Body of pancreas (tissue), 4 donors: ENCODE measurements at places on chromosomes 4 and X.

DNA sequence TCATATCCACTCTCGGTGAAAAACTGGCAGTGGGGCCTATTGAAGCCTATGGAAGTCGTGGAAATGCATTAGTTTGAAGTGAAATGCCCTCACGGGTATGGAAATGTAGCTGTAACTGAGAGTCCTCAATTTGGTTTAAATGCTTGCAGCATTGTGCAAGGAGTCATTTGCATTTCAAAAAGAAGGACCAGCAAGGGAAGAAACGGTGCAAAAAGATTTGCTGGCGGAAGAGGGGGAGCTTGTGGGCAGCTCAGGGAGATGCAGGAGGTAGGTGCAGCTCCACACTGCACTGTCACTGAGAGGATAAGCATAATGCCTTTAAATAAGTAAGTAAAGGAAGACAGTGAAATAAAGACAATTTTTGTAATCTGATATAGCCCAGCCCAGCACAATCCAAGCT lies 400.4 kb upstream of the DIPK2B start:
- no peaks in the 10 kb centered on the region for H3K4me1 ChIP-seq
- no peak for DNase-seq
- H3K27ac ChIP-seq: no peak overlapping the region

DNA sequence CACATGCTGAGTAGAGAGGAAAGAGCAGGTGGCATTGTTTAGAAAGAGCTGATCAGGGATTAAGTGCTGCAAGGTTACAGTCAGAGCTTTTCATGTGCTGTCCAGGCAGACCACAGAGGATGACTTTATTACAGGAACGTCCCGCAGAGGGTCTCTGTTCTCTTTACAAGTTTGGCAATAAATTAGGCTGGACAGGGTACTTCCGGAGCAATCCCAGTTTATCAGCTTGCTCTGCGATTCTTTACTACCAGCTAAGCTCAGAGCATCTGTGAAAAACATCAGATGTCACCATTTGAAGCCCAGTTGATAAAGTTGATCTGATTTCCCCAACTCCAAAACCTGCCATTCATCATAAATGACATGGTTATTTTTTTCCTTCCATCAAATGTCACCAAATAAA lies 633.1 kb downstream of the NLGN4X start:
- no peak overlapping the region for H3K4me3 ChIP-seq
- H3K27me3 ChIP-seq: no peaks in the 10 kb centered on the region
- no peaks in the 10 kb centered on the region for H3K36me3 ChIP-seq
- DNase-seq: no peak
- H3K4me1 ChIP-seq: no peaks in the 10 kb centered on the region

DNA sequence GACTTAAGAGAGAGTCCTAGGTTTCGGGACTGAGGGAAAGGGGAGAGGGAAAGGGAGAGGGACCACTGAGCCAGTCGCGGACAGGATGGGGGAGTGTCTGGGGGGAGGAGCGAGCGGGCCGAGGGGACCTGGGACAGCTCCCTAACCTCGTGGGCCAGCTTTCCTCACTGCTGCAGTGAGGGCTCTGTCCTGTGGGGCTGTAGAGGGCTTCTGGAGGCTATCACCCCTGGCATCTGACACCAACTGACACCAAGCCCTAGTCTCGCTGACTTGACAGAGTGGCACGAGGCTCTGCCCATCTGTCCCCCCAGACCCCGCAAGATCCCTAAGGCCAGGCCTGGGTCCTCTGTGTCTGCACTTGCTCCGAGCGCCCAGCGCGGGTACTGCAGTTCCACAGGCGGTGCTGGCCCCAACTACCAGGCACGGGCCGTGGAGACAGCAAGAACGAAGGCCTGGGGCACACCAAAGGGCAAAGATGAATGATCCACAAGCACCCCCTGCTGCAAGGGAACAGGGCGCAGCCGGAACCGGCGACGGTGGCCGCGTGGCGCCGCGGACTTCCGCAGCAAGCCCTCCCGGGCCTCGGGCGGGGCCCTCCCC lies 465 bp downstream of the HAUS7 start:
- H3K27ac ChIP-seq: no peak overlapping the region
- peaks cover 12% of the 10 kb centered on the region for H3K4me1 ChIP-seq
- H3K36me3 ChIP-seq: no peaks in the 10 kb centered on the region
- peak overlapping the region; percentile 52 for H3K4me3 ChIP-seq
- no peaks in the 10 kb centered on the region for H3K27me3 ChIP-seq

GRCh38 chr4:53119680-53120079 lies 246.2 kb downstream of the SCFD2 start:
- H3K27me3 ChIP-seq: no peaks in the 10 kb centered on the region
- peaks cover 5% of the 10 kb centered on the region for H3K4me1 ChIP-seq
- no peak overlapping the region for H3K27ac ChIP-seq
- peak; percentile 14 for DNase-seq
- H3K4me3 ChIP-seq: no peak overlapping the region
- no peaks in the 10 kb centered on the region for H3K36me3 ChIP-seq

DNA sequence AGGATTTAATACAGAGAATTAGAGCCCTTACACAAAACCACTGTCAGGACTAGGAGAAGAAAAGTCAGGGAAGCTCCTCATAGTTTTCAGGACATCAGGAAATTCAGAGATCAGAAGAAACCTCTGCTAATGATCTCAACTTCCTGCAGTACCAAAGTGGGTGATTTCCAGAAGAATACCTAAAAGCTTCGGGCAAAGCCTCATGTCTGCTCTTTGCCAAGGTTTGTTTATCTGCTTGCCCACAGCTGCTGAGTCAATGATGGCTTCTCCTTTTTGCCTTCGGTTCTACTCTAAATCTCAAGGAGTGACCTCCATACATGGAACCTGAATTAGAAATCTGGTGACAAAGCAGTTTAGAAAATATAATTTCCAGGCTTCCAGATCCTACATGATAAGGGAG lies 68.4 kb downstream of the USP38 start:
- H3K27me3 ChIP-seq: no peaks in the 10 kb centered on the region
- H3K4me3 ChIP-seq: no peak overlapping the region
- no peak overlapping the region for H3K27ac ChIP-seq

DNA sequence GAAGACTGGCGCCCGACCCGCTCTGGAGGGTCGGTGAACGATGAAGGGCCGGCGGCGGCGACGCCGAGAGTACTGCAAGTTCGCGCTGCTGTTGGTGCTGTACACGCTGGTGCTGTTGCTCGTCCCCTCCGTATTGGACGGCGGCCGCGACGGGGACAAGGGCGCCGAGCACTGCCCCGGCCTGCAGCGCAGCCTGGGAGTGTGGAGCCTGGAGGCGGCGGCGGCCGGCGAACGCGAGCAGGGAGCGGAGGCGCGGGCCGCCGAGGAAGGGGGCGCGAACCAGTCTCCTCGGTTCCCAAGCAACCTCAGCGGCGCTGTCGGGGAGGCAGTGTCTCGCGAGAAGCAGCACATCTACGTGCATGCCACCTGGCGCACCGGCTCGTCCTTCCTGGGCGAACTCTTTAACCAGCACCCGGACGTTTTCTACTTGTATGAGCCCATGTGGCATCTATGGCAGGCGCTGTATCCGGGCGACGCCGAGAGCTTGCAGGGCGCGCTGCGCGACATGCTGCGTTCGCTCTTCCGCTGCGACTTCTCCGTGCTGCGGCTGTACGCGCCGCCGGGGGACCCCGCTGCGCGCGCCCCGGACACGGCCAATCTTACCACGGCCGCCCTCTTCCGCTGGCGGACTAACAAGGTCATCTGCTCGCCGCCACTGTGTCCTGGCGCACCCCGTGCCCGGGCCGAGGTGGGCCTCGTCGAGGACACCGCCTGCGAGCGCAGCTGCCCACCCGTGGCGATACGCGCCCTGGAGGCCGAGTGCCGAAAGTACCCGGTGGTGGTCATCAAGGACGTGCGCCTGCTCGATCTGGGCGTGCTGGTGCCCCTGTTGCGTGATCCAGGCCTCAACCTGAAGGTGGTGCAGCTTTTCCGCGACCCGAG lies 568 bp downstream of the CHST7 start:
- no peaks in the 10 kb centered on the region for H3K36me3 ChIP-seq
- H3K4me1 ChIP-seq: peaks cover 13% of the 10 kb centered on the region
- peak; percentile 49 for DNase-seq
- H3K27me3 ChIP-seq: no peaks in the 10 kb centered on the region
- H3K27ac ChIP-seq: peak overlapping the region; percentile 19

DNA sequence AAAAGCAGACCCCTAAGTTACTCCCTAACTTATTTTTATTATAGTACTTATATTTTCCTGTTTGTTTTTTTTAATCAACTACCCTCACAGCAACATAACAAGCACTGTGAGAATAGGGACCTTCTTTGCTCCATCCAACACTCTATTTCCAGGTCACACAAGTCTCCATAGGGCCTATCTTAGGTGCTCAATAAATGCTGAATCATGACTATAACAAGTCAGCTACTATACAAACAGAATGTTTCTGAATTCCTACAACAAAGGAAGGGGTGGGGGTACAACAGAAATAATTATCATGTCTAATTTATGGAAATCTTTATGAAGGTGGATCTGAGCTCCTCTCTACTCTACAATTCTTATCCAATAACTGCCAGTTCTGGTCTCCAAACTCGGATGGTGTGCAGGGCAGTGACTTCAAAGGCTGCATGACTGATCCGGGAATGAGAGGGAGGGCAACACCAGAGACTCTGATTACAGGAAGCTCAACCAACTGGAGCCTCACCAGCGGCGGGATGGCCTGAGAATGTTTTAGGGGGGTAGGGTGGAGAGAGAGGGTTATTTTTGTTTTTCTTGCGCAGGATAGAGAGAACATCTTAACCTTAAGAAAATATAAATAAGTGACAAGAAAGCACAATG lies 71.1 kb downstream of the HADH start:
- H3K4me1 ChIP-seq: no peaks in the 10 kb centered on the region
- no peak overlapping the region for H3K27ac ChIP-seq
- H3K36me3 ChIP-seq: no peaks in the 10 kb centered on the region
- H3K4me3 ChIP-seq: no peak overlapping the region
- DNase-seq: no peak

- peak overlapping the region; percentile 79 for H3K27ac ChIP-seq
- H3K4me3 ChIP-seq: no peak overlapping the region
- no peaks in the 10 kb centered on the region for H3K36me3 ChIP-seq
- no peak for DNase-seq
- no peaks in the 10 kb centered on the region for H3K27me3 ChIP-seq
Observed at GRCh38 chrX:65601126-65601525, 66.3 kb upstream of the MSN start.

GRCh38 chr4:77911842-77912450 lies 49.3 kb downstream of the MRPL1 start:
- DNase-seq: no peak
- H3K4me1 ChIP-seq: no peaks in the 10 kb centered on the region
- H3K27me3 ChIP-seq: no peaks in the 10 kb centered on the region
- peaks cover 3% of the 10 kb centered on the region for H3K36me3 ChIP-seq
- no peak overlapping the region for H3K4me3 ChIP-seq

GRCh38 chr4:185272245-185272644 lies 62.8 kb downstream of the SNX25 start:
- no peak for DNase-seq
- H3K27ac ChIP-seq: no peak overlapping the region
- no peaks in the 10 kb centered on the region for H3K36me3 ChIP-seq
- no peaks in the 10 kb centered on the region for H3K4me1 ChIP-seq
- no peak overlapping the region for H3K4me3 ChIP-seq
- H3K27me3 ChIP-seq: no peaks in the 10 kb centered on the region

DNA sequence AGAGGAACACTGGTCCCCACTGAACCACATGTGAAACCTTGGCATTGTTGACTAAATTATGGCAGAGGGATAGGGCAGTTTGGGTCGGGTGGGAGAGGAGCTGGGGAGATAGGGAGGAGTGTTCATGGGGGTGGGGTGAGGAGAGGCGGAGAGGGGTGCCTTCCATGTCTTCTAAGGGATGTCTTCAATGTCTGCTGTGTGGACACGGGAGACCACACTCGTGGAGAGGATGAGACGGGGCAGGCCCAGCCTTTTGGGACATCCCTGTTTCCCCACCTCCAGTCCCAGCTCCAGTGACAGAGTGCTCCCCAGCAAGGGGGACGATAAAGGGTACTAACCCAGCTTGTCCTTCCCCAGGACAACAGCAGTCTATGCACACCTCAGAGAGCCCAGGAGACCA lies 146.4 kb upstream of the MAMLD1 start:
- no peak overlapping the region for H3K27ac ChIP-seq
- no peak for DNase-seq
- no peaks in the 10 kb centered on the region for H3K27me3 ChIP-seq
- no peaks in the 10 kb centered on the region for H3K4me1 ChIP-seq
- H3K36me3 ChIP-seq: no peaks in the 10 kb centered on the region
- H3K4me3 ChIP-seq: no peak overlapping the region

- H3K27ac ChIP-seq: no peak overlapping the region
- no peak overlapping the region for H3K4me3 ChIP-seq
- no peaks in the 10 kb centered on the region for H3K4me1 ChIP-seq
- no peaks in the 10 kb centered on the region for H3K36me3 ChIP-seq
Observed at GRCh38 chrX:117274965-117275364, 812.2 kb upstream of the CT83 start.

GRCh38 chrX:112058255-112058654 lies 24.3 kb downstream of the TRPC5 start:
- H3K36me3 ChIP-seq: no peaks in the 10 kb centered on the region
- no peaks in the 10 kb centered on the region for H3K27me3 ChIP-seq
- no peaks in the 10 kb centered on the region for H3K4me1 ChIP-seq
- no peak for DNase-seq

GRCh38 chrX:120367402-120368109 lies 5.7 kb downstream of the ATP1B4 start:
- no peak for DNase-seq
- H3K36me3 ChIP-seq: no peaks in the 10 kb centered on the region
- H3K4me1 ChIP-seq: no peaks in the 10 kb centered on the region
- H3K27me3 ChIP-seq: no peaks in the 10 kb centered on the region
- no peak overlapping the region for H3K4me3 ChIP-seq

GRCh38 chr4:44462259-44462658 lies 13.7 kb upstream of the KCTD8 start:
- H3K27ac ChIP-seq: no peak overlapping the region
- H3K4me3 ChIP-seq: no peak overlapping the region
- H3K27me3 ChIP-seq: no peaks in the 10 kb centered on the region
- no peaks in the 10 kb centered on the region for H3K36me3 ChIP-seq

GRCh38 chr4:84070289-84070688 lies 428.8 kb downstream of the NKX6-1 start:
- DNase-seq: no peak
- H3K36me3 ChIP-seq: no peaks in the 10 kb centered on the region
- H3K27ac ChIP-seq: no peak overlapping the region
- no peaks in the 10 kb centered on the region for H3K4me1 ChIP-seq
- H3K4me3 ChIP-seq: no peak overlapping the region

GRCh38 chr4:7007944-7008343 lies 35.2 kb upstream of the TADA2B start:
- no peaks in the 10 kb centered on the region for H3K27me3 ChIP-seq
- H3K4me3 ChIP-seq: no peak overlapping the region
- DNase-seq: no peak

DNA sequence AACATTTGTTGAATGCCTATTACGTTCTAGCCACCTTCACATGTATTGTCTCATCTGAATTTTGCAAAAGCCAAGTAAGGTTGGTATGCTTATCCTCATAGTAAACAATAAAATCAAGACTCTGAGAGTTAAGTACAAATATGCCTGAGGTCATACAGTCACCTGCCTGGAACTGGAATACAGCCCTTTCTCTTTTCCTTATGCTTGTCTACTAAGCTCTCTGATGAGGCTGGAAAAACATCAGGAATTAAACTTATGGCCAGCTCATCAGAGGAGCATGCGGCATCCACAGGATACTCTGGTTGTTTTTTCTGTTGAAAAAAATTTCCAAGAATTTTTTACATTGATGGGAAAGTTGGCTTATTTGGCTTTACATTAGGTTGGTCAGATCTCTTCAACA lies 35.5 kb downstream of the NCAPG start:
- DNase-seq: no peak
- H3K4me3 ChIP-seq: no peak overlapping the region
- no peaks in the 10 kb centered on the region for H3K4me1 ChIP-seq
- H3K27ac ChIP-seq: no peak overlapping the region
- no peaks in the 10 kb centered on the region for H3K36me3 ChIP-seq
- no peaks in the 10 kb centered on the region for H3K27me3 ChIP-seq
